Left lung (tissue), 14 donors: ENCODE measurements at places on chromosomes 1 and 21.
A peak's percentile ranks its signal among the peaks of the same experiment; 100 is the strongest.

GRCh38 chr1:173733912-173734311 is 19.1 kb downstream of the KLHL20 start:
- DNase-seq = no peak

GRCh38 chr1:224851210-224851847 is 78.1 kb upstream of the DNAH14 start:
- peak; percentile 52 for DNase-seq

DNA sequence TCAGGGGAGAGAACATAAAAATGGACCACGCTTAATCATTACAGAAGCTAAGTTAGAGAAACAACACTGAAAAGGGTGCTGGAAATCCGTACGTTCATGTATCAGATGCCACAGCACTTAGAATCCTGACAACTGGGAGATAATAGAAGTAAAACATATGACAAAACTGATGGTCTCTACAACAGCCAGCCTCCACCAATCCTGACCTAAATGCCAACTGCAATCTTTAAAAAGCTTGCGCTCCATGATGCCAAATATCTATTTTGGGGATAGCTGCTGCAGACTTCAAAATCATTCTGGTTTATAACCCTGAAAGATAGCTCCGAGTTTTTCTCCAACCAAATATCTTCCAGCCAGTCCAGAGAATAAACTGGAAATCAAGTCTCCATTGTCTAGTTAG is 178.3 kb downstream of the RERE start:
- no peak for DNase-seq

- no peak for DNase-seq
These were observed 1048.1 kb downstream of the BRINP3 start for GRCh38 chr1:189429610-189430009.

GRCh38 chr1:40794974-40795715 is 11.6 kb downstream of the KCNQ4 start:
- no peak for DNase-seq

- no peak for DNase-seq
These were observed 69.8 kb downstream of the LRIG2 start for GRCh38 chr1:113142791-113143190.

DNA sequence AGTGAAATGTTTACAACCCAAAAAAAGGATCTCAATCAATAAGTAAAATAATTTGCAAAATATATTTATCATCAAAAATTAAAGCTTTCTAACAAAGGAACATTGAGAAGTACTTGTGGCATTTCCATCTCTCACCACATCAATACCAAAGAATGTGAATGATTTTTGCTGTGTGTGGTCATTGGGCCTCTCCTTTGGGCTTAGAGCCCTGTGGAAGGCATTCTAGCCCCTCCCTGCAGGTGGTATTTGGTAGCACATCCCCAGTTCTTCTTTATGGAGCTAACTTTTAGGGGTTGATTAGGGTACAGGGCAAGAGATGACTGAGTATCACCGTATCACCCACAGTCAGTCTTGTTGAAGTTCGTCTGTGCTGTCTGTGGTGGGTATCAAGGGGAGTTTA is 294.1 kb upstream of the SGIP1 start:
- DNase-seq = no peak

DNA sequence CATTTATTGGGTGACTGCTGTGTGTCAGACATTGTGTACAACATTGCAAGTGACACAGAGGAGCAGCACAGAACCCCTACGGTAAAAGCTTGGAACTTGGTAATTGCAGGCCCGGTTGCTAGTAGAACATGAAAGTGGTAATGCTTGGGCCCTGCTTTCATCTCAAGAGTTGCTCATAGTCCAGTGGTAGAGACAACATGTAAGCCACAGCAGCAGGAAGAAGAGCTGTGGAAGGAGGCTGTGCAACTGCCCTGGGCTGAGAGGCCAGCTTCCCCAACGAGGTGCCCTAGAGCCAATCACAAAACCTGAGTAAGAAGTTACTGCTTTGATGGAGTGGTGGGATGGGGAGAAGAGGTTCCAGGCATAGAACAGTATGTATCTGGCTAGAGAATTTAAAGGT is 18.4 kb downstream of the CNIH4 start:
- DNase-seq = no peak

GRCh38 chr1:241114699-241115233 is 242.2 kb downstream of the RGS7 start:
- no peak for DNase-seq

- no peak for DNase-seq
These were observed 23.2 kb downstream of the KANK4 start for GRCh38 chr1:62295921-62296491.

DNA sequence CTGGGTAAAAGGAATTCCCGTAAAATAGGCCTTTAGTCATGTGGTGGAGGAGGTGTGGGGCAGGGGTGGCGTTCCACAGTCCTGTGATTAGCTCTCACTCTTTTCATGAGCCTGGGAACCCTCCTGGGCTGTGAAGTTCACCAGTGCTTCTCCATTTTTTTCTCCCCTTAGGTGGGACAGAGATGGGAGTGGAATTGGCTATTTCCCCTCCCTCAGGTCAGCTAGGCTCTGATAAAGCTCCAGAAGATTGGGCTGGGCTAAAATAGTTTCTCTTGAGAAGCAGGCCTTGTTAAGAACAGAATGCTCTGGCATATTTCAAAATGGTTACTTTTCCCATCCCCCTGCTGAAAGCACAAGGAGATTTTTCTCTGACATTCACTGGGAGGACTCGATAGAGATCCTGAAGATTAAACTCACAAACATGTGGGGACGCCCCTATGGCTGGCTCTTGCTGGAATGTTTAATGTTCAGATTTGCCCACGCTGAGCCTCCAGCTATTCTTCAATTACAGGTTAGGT is 33.4 kb upstream of the SLC2A1 start:
- DNase-seq = no peak

DNA sequence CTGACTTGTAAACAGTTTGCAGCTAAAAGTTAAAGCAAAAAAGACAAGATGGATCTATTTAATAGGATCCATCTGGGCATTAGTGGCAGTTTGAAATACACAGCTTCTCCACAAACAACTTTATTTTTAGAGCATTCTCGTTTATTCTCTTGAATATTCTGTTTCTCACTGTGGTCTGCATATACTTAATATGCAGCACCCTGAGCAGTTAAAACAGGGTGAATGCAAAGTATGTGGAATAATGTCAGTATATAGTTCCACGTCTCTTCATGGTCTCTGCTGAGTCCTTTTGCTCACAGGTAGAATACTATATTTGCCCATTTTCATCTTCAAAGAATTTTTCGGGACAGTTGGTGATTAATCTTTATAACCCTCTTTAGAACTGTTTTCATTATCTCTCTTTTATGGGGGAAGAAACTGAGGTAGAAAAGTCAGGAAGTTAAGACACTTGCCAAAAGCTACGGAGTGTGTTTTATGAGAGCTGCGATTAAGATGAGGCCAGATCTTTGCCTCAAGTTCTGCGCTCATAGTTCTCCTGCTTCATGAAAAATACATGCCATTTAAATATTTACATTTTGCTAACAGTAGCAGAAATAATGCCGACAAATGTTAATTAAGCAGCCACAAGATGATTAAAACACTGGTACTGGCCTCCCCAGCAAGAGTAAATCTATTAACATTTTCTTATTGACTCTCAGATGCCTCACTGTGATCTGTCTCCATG is 115.6 kb downstream of the PTBP2 start:
- no peak for DNase-seq

GRCh38 chr21:42771503-42771805 is 107.9 kb downstream of the WDR4 start:
- DNase-seq = no peak

DNA sequence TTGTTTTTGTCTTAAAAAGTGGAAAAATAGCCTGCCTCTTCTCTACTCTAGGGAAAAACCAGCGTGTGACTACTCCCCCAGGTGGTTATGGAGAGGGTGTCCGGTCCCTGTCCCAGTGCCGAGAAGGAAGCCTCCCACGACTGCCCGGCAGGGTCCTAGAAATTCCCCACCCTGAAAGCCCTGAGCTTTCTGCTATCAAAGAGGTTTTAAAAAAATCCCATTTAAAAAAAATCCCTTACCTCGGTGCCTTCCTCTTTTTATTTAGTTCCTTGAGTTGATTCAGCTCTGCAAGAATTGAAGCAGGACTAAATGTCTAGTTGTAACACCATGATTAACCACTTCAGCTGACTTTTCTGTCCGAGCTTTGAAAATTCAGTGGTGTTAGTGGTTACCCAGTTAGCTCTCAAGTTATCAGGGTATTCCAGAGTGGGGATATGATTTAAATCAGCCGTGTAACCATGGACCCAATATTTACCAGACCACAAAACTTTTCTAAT is 35.0 kb upstream of the TDRD10 start:
- DNase-seq = no peak

GRCh38 chr1:10082785-10083479 is 50.2 kb downstream of the UBE4B start:
- no peak for DNase-seq

GRCh38 chr1:231653632-231654031 is 27.0 kb downstream of the DISC1 start:
- DNase-seq = no peak

DNA sequence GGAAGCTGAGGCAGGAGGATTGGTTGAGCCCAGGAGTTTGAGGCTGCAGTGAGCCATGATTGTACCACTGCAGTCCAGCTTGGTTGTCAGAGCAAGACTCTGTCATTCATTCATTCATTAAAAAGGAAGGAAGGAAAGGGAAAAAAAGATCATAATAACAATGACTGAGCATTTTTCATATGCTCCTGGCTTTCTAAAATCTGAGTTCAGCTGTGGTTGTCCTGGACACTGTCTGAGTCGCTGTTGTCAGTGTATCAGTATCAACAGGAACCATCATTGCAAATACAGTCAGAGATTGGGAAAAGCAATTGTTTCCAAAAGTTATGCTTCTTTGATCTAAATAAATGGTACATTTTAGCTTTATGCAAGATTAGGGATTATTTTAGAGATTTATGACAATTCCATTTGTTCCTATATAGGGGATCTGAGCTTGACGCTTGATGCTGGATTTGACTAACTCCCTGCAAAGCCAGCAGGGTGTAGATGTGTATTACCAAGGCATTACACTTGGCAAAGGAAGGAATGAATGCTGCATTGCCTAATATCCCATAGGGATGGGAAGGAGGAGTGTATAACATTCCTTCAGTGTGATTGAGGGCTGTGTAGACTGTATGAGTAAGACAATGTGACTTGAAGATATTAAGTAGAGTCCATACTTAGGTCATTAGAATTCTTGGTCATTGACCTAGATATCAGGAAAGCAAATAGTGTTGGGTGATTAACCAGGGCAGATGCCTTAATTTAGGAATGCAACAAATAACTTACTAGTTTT is 100.2 kb downstream of the DISP1 start:
- no peak for DNase-seq
